Aortic smooth muscle cell (primary cell): ENCODE measurements at places on chromosomes 5 and 9. TPM values are rescaled to one million over a fixed set of nuclear protein-coding genes. Genes with fewer than 3 reads are reported as not detected.

BTNL9 gene
- not detected in 2 replicates for total RNA-seq

RLN2 gene
- not detected in 2 replicates for total RNA-seq

RPP25L gene
- 13.1 and 13.2 TPM in 2 replicates for total RNA-seq

ABCA2 gene
- total RNA-seq = 33.4 and 40.3 TPM in 2 replicates

CDO1 gene
- 3.5 and 7.4 TPM in 2 replicates for total RNA-seq

PDE8B gene
- 0.06 and 0.13 TPM in 2 replicates for total RNA-seq

CATSPER3 gene
- 0.13 and 0.25 TPM in 2 replicates for total RNA-seq

CRHBP gene
- 0.13 and 0.75 TPM in 2 replicates for total RNA-seq
